ENCODE measurements at places on chromosomes 6 and 20.

GRCh38 chr6:5389086-5389745, 127.9 kb downstream of the FARS2 start:
- DNase-seq = no peak

GRCh38 chr6:54892831-54893230, 46.3 kb downstream of the FAM83B start:
- no peak for DNase-seq

DNA sequence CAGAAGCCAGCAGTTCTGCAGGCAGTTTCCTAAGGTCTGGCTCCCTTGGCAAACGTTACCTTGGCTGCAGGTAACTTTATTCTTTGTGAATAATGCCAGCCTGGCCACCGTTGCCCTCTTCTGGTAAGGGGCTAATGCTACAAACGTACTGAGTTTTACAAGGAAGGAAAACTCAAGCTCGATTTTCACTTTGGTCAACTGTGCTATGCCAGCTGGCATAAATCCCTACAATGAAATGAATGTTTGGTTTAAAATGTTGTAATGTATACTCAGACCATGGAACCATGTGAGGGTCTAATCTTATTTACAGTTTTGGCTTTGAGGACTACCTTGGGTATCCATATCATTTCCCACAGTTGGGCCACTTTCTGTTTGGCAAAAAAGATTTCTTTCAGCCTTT, 101.4 kb downstream of the SLX4IP start:
- no peak for DNase-seq

GRCh38 chr20:61480158-61480825, 228.2 kb downstream of the CDH4 start:
- no peak for DNase-seq

DNA sequence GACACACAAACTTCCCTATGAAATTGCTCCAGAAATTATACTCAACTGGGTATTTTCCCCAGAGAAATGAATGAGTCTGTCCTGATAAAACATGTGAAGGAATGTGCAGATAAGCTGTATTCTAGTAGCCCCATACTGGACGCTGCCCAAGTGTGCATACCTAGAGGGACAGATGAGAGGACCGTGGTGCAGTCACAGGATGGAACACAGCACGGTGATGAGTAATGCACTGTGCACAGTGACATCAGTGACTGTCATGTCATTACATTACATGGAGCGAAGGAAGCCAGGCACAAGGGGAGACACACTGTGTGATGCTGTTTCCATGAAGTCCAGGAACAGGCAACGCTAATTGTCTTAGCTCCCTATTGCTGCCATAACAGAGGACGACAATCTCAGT, 155.5 kb downstream of the CDH4 start:
- no peak for DNase-seq

GRCh38 chr6:158439255-158439654, 120.6 kb upstream of the TMEM181 start:
- no peak for DNase-seq

- DNase-seq = no peak
Measured at GRCh38 chr6:92292067-92292466, 1127.3 kb downstream of the EPHA7 start.
